Activated effector memory CD4-positive, alpha-beta T cell treated with anti-CD3 and anti-CD28 coated beads, Interleukin-2, amount 50 U/mL, for 16 hours (primary cell): ENCODE measurements at places on chromosomes 1 and 21.

DNA sequence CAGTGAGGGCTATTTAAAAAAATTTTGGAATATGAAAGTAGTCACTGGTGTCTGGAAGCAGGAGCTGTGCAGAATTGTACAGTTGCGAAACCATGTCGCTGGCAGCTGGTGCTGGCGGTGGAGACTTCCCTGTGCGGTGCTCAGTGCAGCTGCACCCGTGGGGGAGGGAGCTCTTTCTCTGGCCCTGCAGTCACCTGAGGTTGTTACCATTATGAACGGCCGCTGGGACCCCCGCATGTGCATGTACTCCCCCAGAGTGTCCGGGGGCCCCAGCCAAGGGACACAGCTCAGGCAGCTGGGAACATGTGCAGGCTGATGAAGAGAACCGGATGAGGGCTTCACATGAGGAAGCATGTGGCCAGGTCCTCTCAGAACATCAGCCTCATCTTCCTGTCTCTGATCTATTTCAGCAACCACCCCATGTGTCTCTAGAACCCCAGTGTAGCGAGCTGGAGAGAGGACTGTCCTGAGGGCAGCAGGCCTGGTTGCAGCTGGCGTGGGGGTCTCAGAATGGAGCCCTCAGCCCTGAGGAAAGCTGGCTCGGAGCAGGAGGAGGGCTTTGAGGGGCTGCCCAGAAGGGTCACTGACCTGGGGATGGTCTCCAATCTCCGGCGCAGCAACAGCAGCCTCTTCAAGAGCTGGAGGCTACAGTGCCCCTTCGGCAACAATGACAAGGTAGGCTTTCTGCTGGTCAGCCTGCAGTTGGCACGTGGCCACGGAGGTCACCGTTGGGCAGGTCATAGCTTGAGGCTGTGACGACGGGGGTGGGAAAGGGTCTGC is at the start of gene TRPM2:
Gene TRPM2 (plus strand): TSS at position 431 of the 780 bp plus-strand sequence. CDS start 80 bp downstream, at position 511.
- DNase-seq: peak; percentile 68

DNA sequence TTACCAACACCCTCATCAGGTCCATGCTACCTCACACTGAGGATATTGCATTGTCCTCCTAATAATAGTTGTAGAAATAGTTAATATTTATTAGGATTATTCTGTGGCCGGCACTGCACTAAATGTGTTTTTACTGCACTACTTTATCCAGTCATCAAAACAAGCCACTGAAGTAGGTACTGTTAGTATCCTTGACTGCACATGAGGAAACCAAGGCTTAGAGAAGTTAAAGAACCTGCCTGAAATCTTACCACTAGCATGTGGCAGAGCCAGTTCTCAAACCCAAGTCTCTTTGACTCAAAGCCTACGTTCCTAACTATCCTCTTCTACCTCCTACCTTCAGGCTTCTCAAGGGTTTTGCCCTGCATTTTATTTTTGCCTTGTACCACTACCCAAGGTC is 30.9 kb downstream of the FMO1 start:
- DNase-seq: no peak

DNA sequence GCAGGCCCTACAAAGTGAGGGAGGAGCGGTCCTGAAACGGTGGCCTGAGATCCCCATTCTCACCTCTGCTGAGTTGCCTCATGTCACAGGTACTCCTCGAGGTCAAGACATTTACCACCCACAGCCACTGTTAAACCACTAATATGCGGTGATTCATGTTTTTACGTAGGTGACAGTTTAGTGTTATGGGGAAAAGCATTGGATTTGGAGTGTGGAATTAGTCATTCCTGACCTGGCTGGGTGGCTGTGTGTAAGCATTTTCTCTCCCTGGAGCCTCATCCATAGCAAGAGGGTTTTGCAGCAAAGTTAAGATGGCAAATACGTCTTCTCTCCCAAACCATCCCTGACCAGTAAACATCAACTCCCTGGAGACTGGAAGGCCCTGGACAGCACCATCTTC is 57.8 kb upstream of the KCNJ6 start:
- DNase-seq: no peak

DNA sequence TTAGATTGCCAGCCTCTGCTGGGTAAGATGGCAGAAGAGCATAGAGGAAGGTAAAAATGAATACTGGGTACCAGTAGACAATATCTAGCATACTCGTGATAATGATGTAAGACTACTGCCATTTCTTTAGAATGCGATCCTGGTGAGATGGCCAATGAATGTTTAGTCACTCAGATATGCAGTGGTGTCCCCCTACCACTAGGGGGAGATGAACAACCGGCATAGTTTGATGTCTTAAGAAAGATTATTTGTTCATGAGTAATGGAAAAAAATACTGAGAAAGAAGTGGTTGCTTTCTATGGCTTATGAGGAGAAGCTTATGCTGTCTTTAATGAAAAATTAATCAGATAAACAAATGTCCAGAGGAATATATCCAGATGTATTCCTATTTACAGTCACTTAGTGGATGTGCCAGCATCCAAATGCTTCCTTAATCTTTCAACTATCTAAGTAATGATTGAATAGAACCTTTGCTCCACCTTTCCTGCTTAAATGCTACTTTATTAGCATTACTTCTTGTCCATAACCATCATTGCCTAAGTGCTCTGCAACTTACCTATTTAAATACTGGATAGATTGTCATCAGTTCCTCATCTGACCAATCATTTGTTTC is 256.6 kb downstream of the ST6GALNAC3 start:
- DNase-seq: no peak

DNA sequence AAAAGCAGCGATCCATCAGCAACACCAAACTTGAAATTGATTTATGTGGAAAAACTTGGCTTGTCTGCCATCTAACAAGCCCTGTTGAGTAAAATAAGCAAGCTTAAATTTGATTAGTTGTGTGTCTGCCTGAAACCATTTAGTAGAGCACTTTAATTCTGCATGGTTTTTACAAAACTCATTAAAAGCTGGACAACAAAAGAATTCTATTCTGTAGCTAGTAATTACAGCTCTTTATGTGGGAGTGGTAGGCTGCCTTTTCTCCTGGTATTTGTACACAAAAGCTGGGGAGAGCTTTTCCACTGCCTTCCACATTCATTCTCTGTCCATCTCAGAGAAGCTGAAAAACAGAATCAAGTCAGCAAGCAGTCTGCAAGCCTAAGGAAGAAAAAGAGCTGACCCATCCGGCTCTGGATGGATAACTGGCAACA is 1.7 kb downstream of the ETS2 start:
- DNase-seq: no peak

GRCh38 chr1:83802023-83802422 is 196.9 kb downstream of the TTLL7 start:
- DNase-seq: no peak

DNA sequence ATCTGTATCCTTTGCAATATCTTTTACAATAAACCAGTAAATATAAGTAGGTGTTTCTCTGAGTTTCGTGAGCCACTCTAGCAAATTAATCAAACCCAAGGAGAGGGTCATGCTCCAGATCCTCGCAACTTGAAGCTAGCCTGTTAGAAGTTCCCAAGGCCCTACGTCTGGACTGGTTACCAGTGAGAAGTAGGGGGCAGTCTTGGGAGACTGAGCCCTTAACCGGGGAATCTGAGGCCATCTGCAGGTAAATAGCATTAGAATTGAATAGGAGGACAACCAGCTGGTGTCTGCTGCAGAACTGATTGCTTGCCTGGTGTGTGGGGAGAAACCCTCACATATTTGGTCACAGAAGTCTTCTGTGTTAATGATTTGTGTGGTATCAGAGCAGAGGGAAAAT is 190.5 kb downstream of the RYR2 start:
- no peak for DNase-seq

DNA sequence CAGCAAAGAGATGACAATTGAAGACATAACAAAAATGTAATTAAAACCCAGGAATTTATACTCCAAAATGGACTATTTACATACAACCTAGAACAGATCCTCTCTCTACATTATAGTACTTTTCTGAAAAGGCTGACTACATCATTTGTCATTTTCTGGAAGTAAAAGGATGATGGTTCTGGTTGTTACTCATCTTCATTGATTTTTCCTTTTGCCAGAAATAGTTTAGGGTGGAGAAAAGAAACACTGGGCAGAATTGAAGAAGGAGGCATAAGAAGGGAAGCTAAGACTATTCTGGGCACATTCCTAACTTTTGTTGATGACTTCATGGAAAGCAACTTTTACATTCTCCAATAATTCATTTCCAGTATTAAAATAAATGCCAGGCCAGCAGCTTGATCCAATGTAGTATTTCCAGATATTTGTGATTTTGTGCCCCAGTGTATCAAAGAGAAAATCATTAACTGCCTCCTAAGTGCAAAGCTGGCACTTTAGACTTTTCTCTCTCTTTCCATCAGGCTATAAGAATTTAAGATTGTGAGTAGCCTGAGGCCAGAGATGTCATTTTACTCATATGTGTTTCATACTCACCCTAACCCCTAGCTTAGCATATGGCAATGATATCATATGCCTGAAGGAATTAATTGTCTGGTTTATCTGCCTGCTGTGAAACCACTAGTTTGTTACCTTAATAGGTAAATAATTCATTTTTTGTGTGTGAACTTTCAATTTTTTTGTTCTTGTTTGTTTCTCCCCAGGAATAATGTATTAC is 369.5 kb upstream of the LYPLAL1 start:
- no peak for DNase-seq

DNA sequence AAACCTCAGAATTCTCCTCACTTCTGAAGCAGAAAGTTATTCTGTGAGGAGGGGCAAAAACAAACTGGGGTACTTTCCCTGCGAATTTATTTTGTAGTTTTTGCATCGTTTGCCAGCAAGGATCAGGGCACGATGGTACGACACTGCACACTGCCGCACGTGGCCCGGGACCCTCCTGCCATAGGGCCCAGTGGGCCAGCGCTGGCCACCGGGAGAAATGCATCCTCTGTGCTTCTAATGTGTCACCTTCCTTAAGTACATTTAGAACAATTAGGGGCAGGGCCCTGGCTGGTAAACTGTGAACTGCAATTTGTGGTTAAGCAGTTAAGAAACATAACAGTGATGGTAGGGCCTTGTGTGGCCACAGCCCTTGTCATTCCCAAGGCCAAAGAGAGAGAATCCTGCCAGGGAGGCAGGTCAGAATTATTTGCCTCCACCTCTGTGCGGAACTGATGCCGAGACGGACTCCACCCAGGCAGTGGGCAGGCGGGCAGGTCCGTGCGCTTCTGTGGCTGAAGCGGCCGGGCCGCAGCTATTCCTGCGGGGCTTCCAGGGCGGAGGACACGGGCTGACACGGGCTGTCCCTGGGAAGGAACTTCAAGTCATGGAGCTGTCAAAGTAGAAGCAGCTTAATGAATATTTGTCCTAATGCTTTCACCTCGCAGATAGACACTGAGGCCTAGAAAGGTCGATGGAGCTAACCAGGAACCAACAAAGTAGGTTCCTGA is 12.5 kb downstream of the GPR137B start:
- no peak for DNase-seq

DNA sequence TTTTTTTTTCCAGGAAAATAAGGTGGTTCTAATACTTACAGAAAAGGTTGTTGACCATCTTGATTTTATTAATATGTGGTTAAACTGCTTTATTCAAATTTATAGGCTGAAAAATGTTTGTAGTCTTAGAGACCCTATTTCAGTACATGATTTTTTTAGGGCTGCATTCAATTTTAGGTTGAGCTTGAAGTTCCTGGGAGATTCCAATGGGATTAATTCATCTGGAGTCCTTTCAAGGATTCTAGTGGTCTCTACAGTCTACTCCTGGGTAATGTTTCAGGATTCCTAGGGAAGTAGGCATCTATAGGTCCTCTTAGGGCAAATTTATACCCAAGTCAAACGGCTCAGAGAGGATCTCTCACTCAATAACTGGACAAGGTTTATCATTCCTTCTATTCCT is 126.7 kb downstream of the HMCN1 start:
- DNase-seq: no peak

GRCh38 chr1:211843018-211843417 is 12.5 kb upstream of the LPGAT1 start:
- DNase-seq: no peak

DNA sequence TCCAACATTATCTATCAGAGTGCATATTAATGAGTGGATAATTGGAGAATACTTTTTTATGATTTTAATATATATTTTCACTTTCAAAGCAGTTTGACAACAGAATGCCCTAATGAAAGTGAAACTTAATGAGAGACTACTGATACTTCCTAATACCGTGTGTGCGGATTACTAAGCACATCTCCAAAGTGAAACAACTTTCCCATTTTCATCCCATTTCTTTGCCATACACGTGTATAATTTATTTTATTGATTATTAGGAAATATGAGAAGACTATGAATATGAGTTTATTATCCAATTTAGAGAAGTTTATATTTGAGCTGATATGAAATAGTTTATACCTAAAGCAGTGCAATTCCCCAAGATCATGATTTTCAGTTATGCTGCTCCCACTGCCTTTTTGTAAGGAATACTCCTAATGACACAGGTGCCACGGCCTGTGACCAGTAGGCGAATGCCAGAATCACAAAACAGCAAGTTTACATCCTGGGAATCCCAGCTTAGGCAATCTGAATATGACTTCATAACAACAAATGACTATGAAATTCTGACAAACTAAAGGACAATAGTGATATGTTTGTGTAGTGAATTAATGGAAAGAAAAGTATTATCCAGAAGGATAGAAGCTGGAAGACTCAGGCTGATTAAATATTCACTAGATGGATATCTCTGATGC is 202.9 kb downstream of the NCAM2 start:
- DNase-seq: no peak

GRCh38 chr1:56774067-56774609 is 45.1 kb downstream of the FYB2 start:
- no peak for DNase-seq

- DNase-seq: no peak
Observed at GRCh38 chr1:190679454-190679853, 201.8 kb upstream of the BRINP3 start.

DNA sequence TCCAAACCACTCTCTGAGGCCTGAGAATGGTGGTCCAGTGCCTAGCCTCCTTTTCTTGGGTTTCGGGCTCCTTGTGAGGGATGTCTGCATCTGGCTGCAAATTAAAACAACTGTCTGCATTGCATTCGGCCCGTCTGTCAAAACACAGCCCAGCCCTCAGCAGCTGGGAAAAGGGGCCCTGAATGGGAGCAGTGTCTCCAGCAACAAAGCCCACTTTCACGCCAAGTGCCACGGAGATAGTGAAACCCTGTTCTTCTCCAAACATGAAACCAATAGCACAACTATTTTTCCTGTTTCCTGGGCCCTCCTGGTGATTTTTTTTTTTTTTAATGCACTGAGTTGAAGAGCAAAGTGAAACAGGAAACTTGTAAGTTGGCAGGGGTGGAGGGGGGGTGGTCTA is 138.4 kb downstream of the PLXNA2 start:
- no peak for DNase-seq

GRCh38 chr21:46255166-46255565 is 26.6 kb upstream of the LSS start:
- DNase-seq: no peak

DNA sequence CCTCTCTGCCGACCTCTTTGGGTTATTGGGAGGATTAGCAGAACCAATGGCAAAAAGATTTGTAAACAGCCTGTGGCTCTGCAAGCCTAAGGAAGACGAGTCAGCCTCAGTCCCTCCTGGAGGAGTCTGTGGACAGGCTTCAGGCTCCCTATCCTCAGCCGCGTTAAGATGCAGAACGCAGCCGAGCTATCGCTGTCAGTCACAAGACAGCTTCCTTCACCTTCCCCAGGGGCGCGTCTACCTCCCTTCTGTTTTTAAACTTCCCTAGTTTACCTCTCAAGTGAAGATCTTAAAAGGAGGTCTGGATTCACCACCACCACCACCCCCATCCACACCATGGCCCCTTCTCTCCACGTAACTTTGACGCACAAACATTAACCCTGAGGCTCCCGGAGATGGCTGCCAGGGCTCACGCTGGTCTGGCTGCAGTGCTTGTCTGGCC is 738 bp downstream of the CAMK1G start:
- DNase-seq: no peak
